ENCODE measurements at places on chromosomes 2 and 18. TPM values are rescaled to one million over a fixed set of nuclear protein-coding genes. Genes with fewer than 3 reads are reported as not detected.

DNA sequence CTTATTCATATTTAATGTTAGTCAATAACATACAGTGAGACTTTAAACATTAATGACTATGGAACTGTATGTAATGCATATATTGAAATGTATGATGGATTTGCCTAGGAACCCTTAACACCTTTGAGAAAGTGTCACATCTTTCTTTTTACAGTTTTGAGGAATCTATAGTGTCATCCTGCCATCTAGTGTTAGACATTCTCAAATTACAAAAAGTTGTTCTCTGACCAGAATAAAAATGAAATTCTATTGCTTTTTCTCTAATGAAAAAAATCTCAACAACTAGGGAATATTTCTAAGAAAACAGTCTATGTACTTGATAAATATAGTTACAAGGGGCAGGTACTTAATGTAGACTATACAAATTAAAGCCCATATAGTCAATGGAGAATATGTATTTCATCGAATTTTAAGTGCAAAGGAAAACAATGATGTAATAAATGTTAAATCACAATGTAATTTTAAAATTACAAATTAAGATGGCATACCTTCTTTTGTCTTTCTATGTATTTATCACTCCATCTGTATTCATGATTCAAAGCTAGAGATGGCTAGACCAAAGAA lies 5.1 kb upstream of the CALCRL start:
- no peak for DNase-seq

GRCh38 chr2:71608441-71608840 lies 155.1 kb downstream of the DYSF start:
- no peak for DNase-seq

DNA sequence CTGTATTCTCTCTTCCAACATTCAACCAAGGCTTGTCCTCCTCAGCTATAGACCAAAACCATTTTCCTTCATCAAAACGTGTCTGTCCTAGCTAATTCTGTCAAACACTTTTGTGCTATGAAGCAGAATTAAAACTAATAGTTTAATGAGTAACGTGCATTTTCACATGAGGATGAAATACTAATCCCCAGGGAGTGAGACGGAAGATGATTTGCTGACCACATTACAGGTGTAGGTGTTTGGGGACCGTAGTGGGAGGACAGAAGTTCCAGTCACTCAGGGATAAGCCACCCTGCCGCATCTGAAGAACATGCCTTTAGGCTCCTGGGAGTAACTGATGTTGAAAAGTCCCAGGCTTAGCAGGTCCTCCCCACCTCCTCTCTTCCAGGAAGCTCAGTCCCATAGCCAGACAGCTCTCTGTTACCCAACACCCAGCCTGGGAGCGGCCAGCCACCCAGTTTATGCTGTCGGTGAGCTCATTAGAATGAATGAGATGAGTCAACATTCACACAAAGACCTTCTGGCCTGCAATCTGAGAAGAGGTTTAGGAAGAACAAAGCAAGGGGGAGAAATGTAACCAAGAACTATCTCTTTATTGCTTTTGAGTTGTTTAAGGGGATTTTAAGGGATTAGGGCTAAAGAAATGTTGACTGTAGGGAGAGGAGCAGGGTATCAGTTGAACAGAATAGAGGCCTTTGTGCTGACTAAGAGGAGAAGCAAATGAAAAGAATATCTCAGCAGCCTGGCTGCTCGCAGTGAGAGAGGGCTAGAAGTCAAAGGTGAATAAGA lies 122.5 kb downstream of the FOXI3 start:
- DNase-seq = no peak

DNAH6 gene
- polyA plus RNA-seq = 0.04 TPM

CPLX4 gene
- polyA plus RNA-seq = not detected

FAP gene
- polyA plus RNA-seq = 49.7 TPM

ARMC9 gene
- 6.3 TPM for polyA plus RNA-seq

DNA sequence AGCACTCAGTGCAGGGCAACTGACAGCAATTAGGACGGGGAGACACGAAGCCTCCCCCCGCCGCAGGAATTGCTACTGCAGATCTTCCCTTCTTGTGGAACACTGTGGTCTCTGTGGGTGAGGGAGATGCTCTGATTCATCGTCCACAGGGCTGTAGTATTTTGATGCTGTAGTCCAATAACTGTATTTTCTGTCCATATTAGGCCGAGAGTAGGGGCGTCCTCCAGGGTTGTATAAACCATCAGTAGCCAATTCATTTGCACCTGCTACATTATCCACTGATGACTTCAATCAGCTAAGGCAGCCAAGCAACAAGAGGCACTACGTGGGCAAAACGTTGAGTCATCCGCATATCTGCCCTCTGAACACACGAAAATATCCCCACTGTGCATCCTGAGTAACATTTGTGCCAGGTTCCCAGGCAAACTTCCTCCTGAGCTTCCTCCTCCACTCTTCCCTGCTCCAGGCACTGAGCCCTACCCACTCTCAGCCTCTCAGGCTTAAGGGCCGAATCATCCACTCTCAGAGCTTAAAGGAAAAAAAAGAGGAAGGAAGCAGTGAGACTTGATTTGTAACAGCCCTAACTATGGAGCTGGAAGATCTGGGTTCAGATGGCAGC lies 62.1 kb downstream of the LBH start:
- DNase-seq = no peak

L3MBTL4 gene
- 1.2 TPM for polyA plus RNA-seq

- no peak for DNase-seq
Observed at GRCh38 chr2:144937066-144937465, 417.1 kb upstream of the ZEB2 start.

DNA sequence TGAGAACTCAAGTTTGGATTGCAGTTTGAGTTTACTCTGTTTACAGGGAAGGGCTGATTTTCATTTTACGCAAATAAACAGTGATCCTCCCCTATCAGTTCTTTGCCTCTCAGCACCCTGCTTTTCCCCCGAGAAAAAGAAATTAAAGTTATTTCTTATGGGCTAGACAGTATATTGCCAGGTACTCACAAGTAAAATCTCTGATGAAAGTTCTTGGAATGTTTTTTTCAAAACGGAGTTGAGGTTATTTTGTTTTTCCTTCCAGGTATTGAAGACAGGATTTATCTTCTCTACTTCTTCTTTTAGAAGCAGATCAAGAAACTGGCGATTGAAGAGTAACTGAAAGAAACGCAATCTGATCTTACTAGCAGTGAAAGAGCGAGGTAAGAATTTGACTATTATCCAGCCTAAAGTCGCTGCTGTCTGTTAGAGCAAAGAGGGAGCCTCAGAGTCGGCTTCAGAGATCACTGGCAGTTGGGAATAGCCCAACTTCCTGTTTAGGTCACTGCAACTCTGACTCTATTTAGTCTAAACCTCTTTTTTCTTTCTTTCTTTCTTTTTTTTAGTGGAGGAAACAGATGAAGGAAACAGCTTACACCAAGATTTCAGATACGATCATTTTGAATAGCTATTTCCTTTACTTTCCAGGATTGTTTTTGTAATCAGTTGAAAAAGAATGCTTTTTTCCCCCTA lies at the start of gene TFPI:
TSS of gene TFPI (minus strand) at position 425 of the 693 bp plus-strand sequence. CDS start 50,667 bp downstream, outside the sequence.
- peak; percentile 80 for DNase-seq

All from hindlimb muscle (tissue), 1 donor.